Activated CD8-positive, alpha-beta memory T cell treated with anti-CD3 and anti-CD28 coated beads for 1 hour (primary cell): ENCODE measurements at places on chromosomes 5 and 9.

- DNase-seq, result no peak
Measured at GRCh38 chr9:124818431-124819281, 34.6 kb upstream of the WDR38 start.

GRCh38 chr5:137292461-137293027 is 206.6 kb downstream of the SPOCK1 start:
- DNase-seq, result no peak

GRCh38 chr5:119243888-119244287 is 111.9 kb upstream of the TNFAIP8 start:
- DNase-seq, result no peak

DNA sequence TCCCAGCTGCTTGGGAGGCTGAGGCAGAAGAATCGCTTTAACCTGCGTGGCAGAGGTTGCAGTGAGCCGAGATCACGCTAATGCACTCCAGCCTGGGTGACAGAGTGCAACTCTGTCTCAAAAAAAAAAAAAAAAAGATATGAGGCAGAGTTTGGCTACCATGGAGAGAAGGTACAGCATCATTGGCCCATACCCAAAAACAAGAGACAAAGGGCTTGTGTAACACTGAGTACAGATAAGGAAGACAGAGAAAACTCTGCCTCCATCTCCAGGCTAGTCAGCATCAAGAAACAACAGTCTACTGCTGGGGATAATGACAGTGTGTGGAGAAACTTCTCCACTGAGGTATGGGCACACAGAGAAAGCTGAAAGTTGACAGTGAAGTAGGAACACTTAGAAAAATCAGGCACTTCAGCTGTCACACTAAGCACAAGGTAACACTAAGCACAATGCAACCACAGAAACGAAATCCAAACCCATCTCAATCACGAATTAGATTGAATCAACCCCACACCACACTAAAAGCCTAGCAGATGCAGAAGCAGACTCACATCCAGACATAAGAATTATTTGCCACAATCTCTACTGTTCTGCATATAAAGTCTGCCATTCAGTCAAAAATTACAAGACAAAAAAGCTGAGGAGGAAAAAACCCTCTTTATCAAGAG is 10.5 kb downstream of the PJA2 start:
- no peak for DNase-seq

- DNase-seq, result no peak
Measured at GRCh38 chr9:93587651-93588347, 11.4 kb downstream of the PHF2 start.

DNA sequence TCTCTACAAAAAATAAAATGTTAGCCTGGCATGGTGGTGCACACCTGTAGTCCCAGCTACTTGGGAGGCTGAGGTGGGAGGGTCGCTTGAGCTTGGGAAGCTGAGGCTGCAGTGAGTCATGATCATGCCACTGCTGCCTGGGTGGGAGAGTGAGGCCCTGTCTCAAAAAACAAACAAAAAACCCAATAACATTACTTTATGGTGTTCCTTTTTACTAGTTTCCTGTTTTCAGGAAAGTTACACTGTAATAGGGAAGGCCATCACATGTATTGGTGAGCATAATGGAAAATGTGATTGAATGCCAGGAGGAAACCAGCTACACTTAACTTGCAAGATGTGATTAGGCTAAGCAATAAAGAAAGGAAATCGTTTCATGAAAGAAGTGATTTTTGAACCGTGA is 42.7 kb downstream of the SV2C start:
- no peak for DNase-seq

- no peak for DNase-seq
Measured at GRCh38 chr9:91900797-91901177, 49.2 kb downstream of the ROR2 start.

- no peak for DNase-seq
Measured at GRCh38 chr9:128419061-128419925, 1.4 kb upstream of the CERCAM start.
